Germinal center (tissue), 1 donor: ENCODE measurements at places on chromosomes 4 and X.

- peak; percentile 5 for DNase-seq
Observed at GRCh38 chr4:115851918-115852766, 738.7 kb upstream of the NDST4 start.

GRCh38 chr4:161704653-161705052 is 459.1 kb downstream of the FSTL5 start:
- no peak for DNase-seq

DNA sequence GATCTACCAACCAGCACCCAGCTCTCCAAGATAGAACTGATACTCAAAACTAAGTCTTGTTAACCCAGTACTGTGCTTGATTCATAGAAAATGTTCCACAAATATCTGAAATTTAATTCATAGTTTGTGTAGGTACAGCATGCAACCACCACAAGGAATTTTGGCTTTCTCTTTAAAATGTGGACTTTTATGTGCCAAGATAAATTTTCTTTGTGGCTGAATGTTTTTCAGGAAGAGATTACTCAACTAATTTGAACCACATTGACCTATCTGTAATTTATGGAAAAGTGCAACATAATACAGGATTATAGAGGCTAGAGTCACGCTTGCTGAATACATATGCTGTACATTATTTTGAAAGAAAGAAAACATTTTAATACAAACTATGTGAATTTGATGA is 730.8 kb downstream of the IL1RAPL1 start:
- DNase-seq: no peak

GRCh38 chr4:71261633-71262121 is 77.1 kb upstream of the SLC4A4 start:
- DNase-seq: no peak

DNA sequence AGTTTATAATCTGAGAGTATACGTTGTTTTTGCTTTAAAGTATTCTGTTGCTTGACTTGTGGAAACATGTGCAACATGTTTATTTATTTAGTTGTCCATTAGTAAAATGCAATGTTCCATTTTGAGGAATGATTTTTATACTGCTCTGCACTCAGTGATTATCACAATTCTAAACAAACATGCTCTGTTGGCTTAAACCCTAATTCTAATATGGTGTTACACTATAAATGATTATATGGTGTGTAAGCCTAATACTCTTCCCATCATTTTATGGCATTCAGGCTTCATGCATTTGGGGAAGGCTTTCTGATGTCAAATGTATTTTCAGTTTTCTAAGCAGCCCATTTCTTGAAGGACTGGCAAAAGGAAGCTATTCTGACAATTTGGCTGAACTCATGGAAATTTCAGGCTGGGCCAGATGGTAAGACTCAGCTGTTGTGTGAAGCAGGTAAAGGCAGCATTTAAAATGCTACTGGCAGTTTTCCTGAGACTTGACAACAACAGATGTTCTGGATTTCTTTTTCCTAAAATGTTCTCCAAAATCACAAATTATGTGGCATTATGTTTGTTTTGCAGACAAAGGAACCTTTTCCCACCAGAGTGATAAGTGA is 336.7 kb upstream of the GNPDA2 start:
- no peak for DNase-seq

DNA sequence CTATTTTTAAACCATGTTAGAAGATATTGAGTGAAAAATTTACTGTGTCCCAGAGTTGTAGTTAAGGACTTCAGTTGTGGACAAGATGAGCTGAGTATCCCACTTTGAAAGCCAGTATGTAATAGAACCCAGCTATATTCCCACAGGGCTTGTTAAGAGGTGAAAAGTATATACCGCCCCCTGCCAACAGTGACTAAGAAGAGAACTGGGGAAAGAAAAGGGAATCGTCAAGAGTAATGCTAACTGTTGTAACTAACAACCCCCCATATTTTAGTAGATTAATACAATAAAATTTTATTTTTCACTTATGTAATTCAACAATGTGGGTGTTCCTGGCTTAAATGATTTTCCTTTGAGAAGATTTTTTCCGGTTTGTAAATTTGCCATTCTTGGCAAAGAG is 250.4 kb upstream of the GIMD1 start:
- DNase-seq: no peak

- no peak for DNase-seq
Observed at GRCh38 chr4:32658019-32658418, 1937.8 kb downstream of the PCDH7 start.

- no peak for DNase-seq
Observed at GRCh38 chr4:8348071-8348470, 78.5 kb downstream of the HTRA3 start.

DNA sequence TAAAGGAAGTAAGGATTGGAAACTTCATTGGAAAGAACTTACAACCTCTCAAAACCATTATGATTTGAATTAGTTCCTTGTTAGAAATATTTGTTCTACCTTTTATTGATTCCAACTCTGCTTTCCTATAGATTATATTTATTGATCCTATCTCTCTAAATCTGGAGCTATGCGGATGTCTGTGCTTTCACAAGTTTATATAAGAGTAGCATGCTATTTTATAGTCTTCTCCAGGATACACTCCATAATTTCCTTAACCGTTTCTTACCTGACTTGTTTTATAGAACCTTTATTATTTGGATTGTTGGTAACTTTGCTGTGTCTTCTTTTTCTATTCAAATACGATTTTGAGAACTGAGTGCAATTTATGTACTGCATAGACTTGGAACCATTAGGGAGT is 668.1 kb downstream of the RAPGEF2 start:
- DNase-seq: no peak

- DNase-seq: no peak
Observed at GRCh38 chrX:1108501-1109445, 103.7 kb downstream of the CRLF2 start.

DNA sequence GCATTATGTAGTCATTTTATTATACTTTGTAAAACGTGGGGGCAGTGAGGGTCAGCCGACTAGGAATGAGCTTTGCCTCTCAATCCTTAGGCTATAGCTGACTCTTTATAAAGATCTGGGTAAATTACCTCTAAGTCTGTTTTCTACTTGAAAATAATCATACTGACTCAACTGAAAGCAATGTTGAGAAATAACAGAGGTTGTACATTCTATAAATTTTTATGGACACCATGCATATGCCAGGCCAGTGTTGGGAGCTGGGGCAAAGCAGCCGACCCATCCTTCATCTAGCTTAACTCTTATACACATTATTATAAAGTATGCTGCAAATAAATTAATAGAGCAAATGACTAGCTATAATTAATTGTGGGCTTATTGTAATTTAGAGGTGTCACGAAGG is 2.2 kb upstream of the DCUN1D4 start:
- DNase-seq: no peak

GRCh38 chr4:94701631-94702300 is 56.0 kb upstream of the BMPR1B start:
- no peak for DNase-seq

DNA sequence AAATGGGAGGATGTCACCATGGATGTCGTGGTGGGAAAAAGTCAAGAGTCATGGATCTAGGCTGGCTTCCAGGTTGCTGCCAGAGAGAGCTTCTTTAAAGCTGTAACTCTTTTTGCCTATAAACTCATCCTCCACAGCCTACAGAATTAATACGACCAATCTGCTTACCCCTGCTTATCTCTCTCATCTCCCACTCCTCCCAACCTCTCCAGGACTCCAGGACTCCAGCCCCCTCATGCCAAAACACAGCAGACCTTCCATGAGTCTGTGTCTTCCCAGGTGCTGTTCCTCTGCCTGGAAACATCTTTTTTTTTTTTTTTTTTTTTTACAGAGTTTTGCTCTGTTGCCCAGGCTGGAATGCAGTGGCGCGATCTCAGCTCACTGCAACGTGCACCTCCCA is 15.3 kb upstream of the SLC10A4 start:
- DNase-seq: no peak

GRCh38 chr4:156576946-156577345 is 394.7 kb downstream of the PDGFC start:
- no peak for DNase-seq

DNA sequence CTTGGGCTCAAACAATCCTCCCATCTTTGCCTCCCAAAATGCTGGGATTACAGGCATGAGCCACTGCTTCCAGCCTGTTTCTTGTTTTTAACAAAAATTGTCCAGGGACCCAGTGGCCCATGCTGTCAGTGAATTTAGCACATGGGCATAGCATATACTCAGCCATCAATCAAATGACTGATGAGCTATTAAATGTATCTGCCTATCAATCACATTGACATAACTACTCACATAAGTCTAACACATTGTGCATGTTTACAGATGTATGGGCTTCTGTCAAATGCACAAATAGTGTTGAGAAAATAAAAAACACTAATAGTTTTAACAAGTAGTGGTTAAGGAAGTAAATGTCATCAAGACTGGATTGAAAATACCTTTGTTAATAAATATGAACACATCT is 249.4 kb downstream of the COX18 start:
- no peak for DNase-seq

DNA sequence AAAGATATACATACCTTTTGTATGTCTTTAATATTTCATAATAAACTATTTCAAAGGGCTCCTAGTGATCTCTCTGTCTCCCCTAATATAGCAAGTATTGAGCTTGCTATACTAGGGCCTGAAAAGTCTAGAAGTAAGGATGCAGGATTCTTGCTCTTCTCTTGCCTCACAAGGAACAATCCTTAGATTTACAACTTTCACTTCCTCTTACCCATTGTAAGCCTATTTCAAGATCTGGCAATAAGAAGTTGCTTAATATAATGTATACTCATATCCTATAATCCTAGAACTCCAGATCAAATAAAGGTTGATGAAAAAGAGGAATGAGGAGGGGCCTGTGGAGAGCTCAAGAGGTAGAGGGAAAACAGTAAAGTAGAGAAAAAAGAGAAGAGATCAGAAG is 40.8 kb upstream of the CHRDL1 start:
- DNase-seq: no peak

GRCh38 chrX:108353452-108353851 is 84.8 kb downstream of the COL4A6 start:
- no peak for DNase-seq

DNA sequence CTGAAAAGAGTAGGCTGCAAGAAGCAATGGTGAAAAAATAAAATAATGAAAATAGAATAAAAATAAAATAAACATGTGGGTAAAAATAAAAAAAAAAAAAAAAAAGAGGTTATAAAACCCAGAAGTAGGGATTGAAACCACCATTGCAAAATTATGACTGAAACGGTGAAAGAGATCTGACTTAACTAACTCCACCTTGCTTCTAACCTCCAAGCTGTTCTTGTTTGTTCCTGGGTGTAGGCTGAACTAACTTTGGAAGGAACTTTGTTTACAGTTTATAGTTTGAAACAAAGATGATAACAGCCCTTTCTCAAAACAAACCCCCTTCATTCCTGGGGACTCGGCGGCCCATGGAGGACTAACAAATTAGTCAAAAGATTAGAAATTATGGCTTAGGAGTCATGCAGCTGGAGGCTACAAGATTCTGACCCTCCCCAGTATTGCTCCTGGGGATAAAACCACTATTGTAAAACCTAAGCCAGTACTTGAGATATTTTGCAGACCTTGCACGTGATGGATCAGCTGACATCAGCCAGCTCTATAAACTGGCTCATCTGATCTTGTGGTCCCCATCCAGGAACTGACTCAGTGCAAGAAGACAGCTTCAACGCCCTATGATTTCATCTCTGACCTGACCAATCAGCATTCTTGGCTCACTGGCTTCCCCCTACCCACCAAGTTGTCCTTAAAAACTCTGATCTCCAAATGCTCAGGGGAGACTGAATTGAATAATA is 30.4 kb downstream of the DDX60L start:
- no peak for DNase-seq

DNA sequence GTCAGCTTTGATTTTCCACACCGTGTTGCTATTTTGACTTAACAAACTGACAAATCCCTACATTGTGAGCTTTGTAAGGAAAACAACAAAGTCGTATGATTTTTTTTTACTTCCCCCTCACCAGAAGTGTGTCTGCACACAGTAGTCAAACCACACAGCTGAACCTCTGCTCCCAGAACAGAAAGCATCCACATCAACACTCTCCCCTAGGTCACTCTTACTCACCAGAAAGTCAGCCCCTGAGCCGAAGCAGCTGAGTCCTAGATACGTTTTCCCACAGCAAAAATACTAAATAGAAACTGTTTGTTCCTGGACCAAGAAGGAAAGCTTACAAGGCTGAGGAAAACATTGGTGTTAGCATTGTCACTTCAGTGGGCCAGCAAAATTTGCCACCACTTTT is 305.7 kb downstream of the DHX15 start:
- no peak for DNase-seq

DNA sequence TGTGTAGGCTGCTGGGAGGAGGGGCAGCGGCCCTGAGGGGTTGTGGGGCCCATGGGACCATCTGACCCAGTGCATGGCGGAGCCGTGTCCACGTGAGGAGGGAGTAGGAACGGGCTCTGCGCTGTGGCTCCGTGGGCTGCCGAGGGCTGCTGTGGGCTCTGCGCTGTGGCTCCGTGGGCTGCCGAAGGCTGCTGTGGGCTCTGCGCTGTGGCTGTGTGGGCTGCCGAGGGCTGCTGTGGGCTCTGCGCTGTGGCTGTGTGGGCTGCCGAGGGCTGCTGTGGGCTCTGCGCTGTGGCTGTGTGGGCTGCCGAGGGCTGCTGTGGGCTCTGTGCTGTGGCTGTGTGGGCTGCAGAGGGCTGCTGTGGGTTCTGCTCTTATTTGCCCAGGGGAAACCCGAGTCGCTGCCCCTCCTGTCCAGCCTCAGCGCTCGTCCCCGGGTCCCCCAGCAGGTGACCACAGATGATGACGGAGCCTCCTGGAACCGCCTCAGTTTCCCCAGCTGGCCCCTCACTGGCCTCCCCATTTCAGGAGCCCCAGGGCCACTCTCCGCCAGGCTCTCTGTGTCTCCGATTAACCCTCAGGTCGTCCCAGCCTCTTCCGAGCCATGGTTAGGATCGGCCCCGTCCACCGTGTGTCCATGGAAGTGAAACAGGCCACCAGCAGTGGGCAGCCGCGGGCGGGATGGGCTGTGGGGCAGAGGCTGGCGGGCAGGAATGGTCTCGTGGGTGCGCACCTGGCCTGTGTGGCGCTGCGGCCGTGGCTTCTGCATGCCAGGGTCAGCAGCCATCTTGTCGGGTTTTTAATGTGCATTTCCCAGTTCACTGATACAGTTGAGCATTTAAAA is 20.0 kb downstream of the PCGF3 start:
- DNase-seq: no peak

- no peak for DNase-seq
Observed at GRCh38 chr4:24000470-24000831, 110.6 kb upstream of the PPARGC1A start.

DNA sequence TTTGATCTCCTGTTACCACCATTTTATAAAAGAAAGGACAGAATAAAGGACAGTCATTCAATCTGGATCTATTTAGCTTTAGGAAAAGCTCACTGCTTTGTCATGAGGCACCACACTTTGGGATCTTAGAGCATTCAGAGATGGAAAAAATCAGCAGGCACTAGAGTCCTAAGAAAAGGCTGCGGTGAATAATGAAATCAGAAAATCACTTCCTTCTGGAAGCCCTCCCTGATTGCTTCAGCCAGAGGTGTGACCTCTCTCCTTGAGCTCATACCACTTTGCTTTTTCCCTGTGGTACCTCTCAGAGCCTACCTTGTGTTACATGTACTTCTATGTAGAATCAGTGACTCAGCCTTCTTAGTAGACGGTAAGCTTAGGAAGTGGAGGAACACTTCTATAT is 8.7 kb upstream of the TRPC5OS start:
- no peak for DNase-seq

- no peak for DNase-seq
Observed at GRCh38 chrX:16999275-16999674, 52.8 kb downstream of the REPS2 start.
